ENCODE measurements at places on chromosomes 16 and 17.

DNA sequence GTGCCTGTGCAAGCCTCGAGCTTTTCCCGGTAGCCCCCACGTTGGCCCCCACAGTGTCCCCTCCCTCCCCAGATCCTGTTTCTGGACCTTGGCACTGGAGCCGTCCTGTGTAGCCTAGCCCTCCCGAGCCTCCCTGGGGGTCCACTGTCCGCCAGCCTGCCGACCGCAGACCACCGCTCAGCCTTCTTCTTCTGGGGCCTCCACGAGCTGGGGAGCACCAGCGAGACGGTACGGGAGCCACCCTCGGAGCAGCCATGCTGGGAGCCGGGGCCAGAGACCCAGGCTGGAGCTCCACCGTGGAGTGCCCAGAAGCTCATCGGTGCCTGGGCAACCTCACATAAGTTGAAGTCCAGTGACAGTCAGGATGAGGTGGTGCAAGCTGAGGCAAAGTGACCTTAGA, 11.8 kb downstream of the RGS11 start:
- DNase-seq, result no peak

DNA sequence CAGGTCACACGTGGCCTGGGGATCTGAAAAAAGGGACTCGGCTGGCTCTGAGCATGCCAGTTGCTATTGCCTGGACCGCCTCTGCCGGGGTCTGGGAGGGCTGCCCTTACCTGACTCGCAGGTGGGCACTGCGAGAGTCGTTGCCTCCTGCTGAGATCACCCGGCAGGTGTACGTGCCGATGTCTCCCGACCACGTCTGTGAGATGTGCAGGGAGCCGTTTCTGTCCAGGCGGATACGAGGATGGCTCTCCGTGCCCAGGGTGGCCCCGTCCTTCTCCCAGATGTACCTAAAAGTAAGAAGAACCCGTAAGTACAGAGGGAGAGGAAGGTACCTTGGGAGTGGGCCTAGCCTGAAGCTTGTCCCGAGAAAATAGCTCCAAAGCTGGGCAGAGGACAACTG, 112.0 kb upstream of the CDC42EP4 start:
- no peak for DNase-seq

- DNase-seq, result no peak
These were observed 163.2 kb downstream of the AXIN2 start for GRCh38 chr17:65398040-65398787.

- no peak for DNase-seq
These were observed 58.5 kb downstream of the HS3ST3B1 start for GRCh38 chr17:14359163-14360020.

GRCh38 chr17:59844884-59845594, 47.7 kb downstream of the TUBD1 start:
- DNase-seq, result no peak
